Suppressor macrophage treated with lipopolysaccharide for 1 hour (primary cell): ENCODE measurements at places on chromosomes 2 and 18.

- no peak for DNase-seq
These were observed 53.5 kb upstream of the SLC25A52 start for GRCh38 chr18:31814132-31814531.

DNA sequence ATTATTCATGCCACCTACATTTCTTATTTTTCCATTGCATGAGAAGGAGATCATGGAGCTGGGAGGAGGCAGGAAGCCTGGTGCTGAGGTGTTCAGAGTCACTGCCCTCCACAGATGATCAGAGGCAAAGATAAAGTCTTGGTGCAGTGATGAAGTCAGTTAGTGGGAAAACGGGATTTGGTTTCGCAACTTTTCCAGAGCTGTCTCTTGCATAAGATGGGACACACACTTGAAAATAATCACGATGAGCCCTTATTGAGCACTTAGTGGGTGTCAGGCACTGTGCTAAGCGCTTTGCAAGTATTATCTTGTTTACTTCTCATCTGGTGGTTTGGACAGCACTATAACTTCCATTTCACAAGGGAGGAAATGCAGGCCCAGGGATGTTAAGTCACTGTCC is 222.1 kb upstream of the SMAD2 start:
- no peak for DNase-seq

- peak; percentile 47 for DNase-seq
These were observed 26.9 kb upstream of the DTNB start for GRCh38 chr2:25700221-25700660.

DNA sequence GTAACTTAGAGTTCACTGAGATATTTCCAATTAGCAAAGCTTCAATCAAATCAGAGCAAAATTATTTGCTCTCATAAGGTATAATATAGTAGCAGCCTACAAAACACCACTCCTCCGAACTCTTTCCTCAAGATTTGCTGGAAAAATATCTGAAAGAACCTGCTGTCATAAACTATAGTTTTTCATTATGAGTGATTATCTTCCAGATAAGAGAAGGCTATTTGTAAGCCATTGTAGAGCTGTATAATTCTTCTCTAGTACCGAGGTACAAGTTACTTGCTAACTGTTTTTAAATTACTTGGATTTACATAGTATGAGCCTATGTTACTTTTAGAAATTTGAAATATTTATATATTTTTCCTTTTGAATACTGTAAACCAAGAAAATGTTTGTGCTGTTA is 2.1 kb downstream of the NDC80 start:
- DNase-seq, result no peak

DNA sequence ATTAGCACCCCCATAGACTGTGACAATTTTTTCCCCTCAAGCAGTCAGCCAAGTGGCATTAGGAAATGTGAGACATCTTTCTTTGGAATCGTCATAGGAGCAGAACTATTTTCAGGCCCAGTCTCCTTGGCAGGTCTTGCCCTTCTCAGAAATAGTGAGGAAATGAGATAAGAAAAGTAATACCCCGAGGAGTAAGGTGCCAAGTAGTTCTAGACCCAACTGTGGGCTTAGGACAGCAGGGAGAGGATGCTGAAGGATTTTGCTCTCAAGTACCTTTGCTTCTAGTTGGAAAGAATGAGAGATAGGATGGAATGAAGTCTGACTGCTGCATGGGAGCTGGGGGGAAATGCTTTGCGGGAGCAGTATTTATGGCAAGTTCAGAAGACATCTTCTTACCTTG is 31.8 kb downstream of the PRKCE start:
- DNase-seq, result no peak

- no peak for DNase-seq
These were observed 106.9 kb upstream of the RGPD4 start for GRCh38 chr2:107719836-107720235.

DNA sequence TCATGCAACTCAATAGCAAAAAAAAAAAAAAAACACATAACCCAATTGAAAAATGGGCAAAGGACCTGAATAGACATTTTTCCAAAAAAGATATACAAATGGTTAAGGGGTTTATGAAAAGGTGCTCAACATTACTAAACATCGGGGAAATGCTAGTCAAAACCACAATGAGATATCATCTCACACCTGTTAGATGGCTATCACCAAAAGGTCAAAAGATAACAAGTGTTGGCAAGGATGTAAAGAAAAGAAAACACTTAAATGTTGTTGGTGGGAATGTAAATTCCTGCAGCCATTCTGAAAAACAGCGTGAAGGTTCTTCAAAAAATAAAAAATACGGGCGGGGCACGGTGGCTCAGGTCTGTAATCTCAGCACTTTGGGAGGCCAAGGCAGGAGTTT is 112.4 kb upstream of the CAB39 start:
- DNase-seq, result no peak

- no peak for DNase-seq
These were observed 51.9 kb downstream of the ESCO1 start for GRCh38 chr18:21548647-21549046.

DNA sequence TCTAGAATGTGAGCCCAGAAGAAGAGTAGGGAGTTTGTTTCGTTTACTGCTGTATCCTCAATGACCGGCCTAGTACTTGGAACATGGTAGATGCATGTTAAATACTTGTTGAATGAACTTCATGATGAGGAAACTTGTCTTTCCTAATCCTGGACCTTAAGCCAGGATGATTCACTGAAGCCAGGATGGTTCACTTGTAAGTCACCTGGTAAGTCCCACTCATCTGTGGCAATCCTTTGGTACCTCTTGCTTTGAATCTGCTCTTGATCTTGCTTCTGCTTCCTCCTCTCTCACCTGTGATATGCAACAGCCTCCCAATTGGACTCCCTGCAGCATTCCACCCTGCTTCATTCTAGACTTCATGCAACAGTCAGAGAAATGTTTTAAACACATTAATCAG is 43.6 kb downstream of the QPCT start:
- peak; percentile 29 for DNase-seq

DNA sequence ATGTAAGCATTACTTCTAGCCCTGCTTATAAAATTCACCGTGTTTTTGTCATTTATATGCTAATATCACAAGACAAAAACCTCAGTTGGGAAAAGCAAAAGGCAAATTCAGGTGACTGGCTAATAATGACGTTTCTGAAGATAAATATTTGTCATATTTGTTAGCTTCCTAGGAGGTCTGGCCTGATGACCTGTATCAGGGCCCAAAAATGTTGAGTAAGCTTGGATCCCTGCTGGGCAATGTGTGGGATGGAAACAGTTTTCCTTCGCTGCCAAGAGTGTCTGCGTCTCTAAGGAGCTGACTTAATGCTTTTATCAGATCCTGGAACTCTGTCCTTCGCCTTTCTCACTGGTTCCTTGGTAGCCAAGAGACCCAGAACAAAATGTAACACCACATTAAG is 230.1 kb upstream of the PXDN start:
- no peak for DNase-seq

DNA sequence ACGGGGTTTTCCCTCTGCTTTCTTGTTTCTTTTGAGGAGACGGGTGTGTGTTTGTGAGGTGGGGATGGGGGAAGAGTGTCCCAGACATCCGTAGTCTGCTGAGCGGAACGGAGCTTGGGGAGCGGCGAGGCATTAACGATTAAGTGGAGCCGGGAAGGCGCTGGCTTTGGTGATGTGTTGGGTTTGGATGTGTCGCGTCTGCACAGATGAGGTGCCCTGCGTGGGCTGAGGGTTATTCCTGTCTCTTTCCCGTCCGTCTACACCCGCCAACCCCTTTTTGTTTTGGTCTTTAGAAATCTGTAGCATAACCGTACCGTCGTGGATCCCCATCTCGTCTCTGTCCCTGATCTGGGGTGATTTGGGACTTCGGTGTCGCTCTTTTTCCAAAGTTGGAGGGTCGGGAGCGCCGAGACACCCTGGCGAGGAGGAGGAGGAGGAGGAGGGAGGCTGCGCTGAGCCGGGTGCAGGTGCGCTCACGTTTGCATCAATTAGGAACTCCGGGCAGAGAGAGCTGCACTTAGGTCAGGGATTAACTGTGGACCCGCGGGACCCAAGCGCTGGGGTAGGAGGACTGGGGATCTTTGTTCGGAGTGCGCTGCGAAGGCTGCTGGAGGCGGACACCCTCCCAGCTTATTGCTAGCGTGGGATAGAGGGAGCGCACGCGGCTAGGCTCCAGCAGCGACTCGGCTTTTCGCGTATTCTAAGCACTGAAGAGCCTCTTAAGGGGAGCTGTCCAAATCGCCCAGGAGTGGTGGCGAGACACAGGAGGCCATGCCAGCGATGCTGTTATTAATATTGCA is 720.3 kb downstream of the DPP10 start:
- no peak for DNase-seq

DNA sequence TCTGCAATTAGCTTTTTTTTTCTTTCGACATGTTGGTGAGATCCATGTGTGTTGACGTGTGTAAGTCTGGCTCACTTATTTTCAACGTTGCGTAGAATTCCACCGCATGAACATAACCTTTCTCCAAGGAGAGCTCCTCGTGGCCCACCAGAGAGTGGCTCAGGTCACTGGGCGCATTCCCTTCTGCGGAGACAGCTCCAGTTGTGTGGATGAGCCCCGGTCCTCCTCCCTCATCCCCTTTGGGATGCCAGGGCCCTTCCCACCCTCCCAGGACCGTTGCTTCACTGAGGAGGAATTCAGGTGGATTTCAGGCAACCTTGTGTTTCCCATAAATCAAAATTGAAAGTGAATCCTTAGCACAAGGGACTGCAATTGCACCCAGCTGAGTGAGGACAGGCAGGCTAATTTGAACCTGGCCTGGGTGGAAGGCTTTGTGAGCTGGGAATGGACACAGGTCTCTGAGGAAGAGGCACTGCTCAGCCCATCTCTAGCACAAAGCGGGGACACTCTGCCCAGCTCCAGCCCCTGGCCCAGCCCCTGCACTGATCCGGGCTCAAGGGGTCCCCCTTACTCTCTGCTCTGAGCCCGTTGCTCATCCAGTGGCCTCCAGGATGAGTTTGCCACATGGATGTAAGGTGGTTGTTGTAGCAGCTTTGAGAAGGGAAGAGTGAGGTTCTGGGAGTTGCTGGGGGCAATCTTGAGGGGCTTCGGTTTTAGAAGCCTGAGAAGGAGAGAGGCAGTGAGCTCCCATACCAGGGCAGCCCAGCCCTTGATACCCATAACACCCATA is 57.8 kb upstream of the HAAO start:
- DNase-seq, result no peak

DNA sequence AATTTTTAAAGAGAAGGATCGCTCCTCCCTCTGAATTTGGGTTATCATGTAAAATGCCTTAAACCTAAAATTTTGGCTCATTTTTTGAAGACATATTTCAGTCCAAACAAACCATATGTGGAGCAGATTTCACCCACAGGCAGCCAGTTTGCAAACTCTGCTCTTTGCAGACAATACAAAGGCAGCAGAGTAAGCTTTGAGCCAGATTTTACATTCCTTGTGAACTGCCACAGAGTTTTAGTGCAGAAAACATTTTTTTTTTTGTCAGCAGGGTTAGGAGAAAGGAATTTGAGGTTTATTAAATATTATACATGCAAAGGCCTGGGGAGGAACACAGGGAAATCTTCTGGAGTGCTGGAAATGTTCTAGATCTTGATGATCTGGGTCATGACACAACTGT is 171.9 kb upstream of the FN1 start:
- no peak for DNase-seq

- DNase-seq, result no peak
These were observed 39.9 kb downstream of the NGEF start for GRCh38 chr2:232973011-232973735.

- no peak for DNase-seq
These were observed 2.8 kb upstream of the DIPK1C start for GRCh38 chr18:74459889-74460288.

- DNase-seq, result no peak
These were observed 236.7 kb downstream of the TMX3 start for GRCh38 chr18:68478246-68478645.

GRCh38 chr2:85216927-85217326 is 83.7 kb downstream of the TCF7L1 start:
- DNase-seq, result no peak

DNA sequence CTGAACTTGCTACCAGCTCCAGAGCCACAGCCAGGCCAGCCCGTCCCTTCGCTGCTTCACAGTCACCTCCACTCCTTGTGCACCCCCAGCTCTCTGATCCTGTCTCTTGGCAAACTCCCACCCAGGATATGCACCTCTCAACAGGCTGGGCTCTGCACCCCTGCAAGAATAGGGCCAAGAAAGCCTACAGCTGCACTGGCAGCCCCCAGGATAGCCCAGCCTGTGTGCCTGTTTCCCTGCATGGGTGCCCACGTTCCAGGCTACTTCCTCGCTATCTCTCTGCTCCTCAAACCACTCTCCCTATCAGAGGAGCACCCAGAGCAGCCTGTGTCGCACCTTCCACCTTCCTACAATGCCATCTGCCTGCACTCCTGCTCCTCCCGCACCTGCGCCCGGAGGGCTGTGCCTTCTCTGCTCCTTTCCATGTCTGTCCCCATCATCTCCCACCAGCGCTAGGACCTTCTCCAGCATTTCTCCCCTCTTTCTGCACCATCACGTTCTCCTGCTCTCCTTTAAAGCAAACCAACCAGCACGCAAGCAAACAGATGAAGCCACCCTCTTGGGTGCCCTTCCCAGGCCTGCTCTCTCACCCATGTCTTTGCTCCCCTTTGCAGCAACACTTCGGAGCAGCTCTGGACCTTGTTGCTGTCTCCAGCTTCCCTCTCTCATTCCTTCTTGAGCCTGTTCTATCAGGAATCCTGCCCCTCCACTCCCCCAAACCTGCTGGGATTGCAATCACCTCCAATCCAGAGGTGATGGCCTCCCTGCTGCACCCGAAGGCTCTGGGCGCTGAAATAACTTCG is 313.2 kb upstream of the HS6ST1 start:
- no peak for DNase-seq

DNA sequence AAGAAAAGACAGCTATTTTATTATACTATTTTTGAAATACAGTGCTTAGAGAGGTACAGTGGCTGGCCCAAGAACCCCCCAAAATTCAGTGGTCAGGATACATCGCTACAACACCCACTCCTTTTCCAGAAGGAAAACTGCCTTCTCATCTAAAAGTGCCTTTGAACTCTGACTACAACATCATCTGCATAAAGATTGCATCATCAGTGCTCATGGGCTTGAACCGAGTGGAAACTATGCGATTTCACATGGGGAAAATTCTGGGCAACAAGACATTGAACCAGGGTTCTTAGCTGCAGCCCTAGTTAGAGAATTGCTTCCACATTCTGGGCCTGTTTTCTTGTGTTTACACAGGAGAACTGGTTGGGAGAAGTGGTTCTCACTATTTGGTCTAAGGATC is 294.6 kb upstream of the SLC14A2 start:
- peak; percentile 65 for DNase-seq

DNA sequence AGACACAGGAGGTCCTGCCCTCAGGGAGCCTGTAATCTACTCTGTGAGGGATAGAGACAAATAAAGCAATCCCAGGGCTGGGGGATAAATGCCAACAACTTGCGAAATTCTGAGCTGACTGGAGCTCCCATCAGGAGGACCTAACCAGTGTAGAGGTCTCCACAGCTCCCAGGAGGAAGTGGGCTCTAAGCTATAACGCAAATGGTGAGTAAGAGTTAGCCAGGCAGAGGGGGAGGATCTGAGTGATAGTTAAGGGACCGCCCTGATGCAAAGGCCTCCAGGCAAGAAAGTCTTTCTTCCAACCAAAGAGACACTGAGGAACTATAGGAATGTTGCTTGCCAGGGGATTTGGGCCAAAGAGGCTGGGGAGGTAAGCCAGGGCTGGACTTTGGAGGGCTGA is 16.0 kb upstream of the ZNF532 start:
- peak; percentile 50 for DNase-seq

- DNase-seq, result no peak
These were observed 14.6 kb upstream of the ARMC9 start for GRCh38 chr2:231183851-231184250.
